ENCODE measurements at places on chromosomes 13 and 19.

DNA sequence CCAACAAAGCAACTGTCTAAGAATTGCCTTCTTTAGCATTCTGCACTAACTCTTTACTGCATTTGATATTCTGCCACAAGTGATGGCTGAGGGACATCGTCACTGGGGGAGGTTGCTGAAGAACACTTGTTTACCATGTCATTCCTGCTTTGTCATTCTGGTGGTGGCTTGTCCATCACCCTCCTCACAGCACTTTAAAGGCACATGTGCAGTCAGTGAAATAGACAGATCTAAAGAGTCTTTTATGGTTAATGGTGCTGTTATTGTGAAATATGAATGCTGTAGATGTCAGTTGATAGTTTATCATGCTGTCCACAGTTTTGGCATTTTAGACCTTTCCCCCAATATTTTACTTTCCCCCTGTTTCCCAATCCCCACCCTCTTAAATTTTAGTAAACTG is 120.9 kb upstream of the TSC22D1 start:
- no peak for DNase-seq

DNA sequence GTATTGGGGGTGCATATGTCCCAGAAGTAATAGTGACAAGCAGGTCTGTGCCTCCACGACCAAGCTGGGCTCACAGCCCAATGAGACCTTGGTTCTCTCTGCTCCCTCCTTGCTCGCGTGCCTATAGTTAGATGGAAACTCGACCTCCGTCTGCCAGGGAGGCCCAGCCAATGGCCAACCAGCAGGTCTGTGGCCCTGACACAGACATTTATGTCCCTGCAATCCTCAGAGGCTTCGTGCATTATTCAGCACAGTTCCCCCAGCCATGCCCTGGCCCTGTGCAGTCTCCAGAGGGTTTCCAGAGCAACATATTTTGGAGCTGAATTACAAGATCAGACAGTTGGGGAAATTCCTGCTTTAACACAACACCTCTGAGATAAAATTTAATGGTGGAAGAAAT is 105.1 kb downstream of the UQCRFS1 start:
- no peak for DNase-seq

DNA sequence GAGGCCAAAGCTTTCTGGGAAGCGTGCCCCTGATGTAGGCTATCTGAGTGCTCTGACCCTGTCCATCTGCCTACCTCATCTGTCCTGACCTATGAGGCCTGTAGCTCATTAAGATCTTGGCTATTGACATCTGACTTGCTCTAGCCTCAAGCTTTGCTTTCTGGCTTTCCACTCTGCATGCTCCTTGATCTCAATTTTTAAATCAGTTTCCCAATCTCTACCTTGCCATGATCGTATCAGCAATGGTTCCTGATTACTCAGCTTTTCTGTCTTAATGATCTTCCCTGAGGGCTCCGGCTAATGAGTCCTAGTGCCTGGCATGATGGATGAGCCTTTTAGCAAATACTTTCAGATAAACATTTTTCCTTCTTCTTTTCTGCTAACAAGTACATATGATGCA is 262.0 kb downstream of the NDFIP2 start:
- DNase-seq: no peak

- no peak for DNase-seq
Measured at GRCh38 chr13:69595181-69595580, 512.4 kb upstream of the ATXN8OS start.

GRCh38 chr13:26653842-26654241 is 96.4 kb downstream of the WASF3 start:
- no peak for DNase-seq

DNA sequence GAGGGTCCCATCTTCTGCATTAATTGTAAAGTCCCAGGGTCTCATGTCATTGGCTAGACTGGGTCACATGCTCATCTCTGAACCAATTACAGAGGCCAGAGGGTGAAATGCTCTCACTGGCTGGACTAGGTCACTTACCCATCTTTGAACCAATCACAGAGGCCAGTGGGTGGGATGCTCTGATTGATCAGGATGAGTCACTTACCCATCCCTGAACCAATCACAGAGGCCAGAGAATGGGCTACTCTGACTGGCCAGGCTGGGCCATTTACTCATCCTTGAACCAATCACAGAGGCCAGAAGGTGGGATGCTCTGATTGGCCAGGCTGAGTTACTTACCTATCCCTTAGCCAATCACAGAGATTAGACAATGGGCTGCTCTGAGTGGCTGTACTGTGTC is 5.3 kb downstream of the MISP start:
- DNase-seq: no peak

GRCh38 chr19:11288349-11288748 is 7.6 kb upstream of the TSPAN16 start:
- no peak for DNase-seq

DNA sequence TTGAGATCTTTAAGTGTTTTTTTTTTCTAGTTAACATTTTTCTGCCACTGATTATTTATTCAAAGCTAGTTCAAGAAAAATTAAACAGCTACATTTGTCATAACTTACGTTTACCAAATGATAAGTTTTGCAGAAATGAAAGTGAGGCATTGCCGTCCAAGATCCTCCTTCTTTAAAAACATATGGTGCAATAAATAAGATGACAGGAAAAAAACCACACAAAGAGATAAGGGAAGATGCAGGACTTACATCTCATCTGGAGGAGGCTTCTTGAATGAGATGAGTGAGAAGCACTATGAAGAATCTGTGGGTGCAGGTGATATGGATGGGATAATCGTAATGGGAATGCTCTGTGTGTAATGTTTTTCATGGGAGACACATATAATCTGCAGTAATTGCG is 12.4 kb downstream of the TNFSF13B start:
- no peak for DNase-seq

- DNase-seq: no peak
Measured at GRCh38 chr19:50198431-50199258, 4.8 kb upstream of the MYH14 start.

DNA sequence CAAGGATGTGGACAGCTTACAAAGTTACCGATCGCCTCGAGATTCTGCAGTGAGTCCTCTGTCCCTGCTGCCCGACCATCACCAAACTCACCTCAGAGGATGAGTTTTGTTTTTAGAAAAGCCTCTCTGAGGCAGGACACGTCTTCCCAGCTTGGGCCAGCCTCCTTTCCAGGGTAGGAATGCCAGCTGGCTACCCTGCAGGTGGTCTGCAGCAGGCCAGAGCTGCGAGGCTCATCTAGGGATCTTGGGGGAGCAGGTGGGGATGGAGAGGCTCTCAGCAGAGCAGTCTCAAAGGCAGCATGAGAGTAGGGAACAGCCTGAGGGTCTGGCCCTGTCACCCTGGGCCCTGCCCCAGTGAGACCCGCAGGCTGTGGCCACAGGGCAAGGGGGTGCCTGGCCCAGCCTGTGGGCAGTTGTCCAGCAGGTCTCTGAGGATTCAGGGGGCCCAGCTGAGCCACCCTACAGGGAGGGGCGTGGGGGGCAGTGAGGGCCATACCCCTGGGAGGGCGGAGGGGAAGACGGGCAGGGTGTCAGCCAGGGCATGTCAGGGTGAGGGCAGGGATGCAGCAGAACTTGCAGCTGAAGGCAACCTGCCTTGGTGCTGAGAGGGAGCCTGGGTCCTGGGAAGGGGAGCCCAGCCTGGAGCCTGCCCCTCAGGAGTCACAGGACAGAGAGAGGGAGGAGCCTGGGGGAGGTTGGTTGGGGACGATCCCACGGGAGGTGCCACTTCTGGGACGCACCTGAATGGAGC is 57.3 kb upstream of the TPM4 start:
- DNase-seq: no peak

GRCh38 chr13:95585867-95586266 is 33.3 kb downstream of the CLDN10 start:
- DNase-seq: no peak

GRCh38 chr19:40695881-40696280 is 5.4 kb upstream of the NUMBL start:
- no peak for DNase-seq

- no peak for DNase-seq
Measured at GRCh38 chr13:100129605-100130004, 40.7 kb downstream of the PCCA start.

DNA sequence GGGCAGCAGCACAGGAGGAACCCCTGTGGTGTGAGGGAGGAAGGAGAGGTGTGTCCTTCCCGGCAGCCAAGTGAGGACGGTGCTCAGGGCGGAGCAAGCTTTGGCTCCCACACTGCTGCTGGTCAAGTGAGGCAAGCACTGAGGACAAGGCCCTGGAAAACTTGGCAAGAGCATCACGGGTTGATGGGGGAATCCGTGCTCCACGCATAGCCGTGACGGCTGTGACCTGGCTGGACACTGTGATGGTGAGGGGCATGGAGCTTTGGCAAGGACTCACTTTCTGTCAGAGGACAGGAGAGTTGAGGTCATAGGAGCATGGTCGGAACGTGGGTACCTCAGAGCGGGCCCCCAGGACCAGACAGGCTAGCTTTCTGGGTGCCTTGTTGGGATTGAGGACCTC is 29.0 kb upstream of the SLC15A1 start:
- no peak for DNase-seq

GRCh38 chr19:29287061-29287460 is 74.1 kb upstream of the UQCRFS1 start:
- no peak for DNase-seq

DNA sequence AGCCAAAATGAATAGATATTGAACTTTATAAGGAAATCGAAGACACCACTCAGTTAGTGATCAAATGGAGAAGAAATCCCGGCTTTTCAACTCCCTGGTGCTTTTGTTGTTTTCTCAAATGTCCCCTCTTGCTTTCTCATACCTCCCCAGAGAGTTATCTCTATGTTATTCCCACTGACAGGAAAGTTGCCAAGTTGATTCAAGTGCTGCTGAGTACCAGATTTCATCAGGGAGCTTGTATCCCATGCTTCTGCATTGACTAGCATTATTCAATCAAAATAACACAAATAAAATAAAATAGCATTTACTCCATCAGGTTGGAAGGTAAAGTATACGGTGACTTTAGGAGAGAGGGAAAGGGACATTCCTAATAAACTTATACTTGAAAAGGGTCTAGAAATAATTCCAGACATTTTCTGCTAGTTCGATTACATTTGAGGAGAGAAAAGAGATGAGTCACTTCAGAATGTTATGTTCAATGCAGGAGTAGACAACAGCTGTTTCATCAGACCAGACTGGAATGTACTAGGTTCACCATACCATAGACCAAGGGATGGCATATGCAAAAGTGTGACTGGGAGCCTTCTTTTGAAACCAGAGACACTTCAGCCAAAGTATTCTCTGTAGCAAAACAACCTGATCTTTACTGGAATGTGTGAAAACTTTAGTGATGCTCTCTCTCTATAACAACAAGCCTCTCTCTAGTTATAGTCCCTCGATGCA is 397.8 kb downstream of the FGF14 start:
- no peak for DNase-seq

GRCh38 chr19:16628984-16629691 is 1.1 kb upstream of the MED26 start:
- DNase-seq: no peak

DNA sequence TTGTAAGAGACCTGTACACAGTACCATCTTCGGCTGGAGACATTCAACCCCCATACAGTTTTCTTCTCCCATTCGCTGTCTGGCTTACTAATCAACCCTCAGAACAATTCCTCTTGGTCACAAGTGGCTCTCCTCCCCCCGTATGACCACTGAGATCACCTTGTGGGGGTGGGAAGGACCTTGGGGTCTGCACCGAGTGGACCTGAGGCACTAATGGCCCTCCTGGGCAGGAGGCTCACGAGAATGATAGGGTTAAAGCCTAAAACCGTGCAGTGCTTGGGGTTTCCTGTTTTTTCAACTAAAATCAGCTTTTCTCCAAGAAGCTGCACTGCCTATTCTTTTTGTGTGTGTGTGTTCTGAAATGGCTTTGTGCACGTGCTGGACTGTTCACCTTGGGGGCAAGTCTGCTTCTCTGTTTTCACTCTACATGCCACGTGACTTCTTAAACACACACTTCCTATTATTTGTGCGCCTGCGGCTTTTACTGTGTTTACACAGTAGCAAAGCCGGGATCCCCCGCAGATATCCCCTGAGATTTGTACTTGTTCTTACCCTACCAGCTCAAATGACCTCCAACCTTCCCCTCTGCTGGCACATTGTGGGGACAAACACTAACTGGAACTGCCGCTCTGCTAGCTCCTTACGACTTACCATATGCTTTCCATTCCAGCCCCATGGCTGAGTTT is 12.3 kb downstream of the RBM26 start:
- no peak for DNase-seq

DNA sequence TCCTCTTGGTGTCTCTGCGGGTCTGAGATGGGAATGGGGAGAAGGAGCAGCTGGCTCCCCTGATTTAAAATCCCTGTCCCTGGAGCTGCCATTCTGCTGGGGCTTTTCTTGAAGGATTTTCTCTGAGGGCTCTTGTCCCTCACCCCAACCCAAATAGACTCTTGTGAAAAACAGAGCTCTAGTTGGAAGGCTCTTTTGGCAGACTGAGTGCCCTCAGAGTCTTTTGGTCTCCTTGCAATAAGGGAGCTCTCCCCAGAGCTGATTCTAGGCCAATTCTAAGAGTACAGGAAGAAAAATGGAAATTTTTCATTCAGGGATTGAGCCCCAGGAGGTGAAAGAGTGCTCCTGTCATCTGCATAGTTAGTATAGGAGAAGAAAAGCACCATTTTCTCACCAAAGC is 238.3 kb downstream of the COG6 start:
- DNase-seq: no peak

GRCh38 chr13:97892717-97893116 is 60.8 kb upstream of the IPO5 start:
- DNase-seq: no peak

GRCh38 chr13:36981156-36981743 is 17.9 kb downstream of the ALG5 start:
- no peak for DNase-seq

DNA sequence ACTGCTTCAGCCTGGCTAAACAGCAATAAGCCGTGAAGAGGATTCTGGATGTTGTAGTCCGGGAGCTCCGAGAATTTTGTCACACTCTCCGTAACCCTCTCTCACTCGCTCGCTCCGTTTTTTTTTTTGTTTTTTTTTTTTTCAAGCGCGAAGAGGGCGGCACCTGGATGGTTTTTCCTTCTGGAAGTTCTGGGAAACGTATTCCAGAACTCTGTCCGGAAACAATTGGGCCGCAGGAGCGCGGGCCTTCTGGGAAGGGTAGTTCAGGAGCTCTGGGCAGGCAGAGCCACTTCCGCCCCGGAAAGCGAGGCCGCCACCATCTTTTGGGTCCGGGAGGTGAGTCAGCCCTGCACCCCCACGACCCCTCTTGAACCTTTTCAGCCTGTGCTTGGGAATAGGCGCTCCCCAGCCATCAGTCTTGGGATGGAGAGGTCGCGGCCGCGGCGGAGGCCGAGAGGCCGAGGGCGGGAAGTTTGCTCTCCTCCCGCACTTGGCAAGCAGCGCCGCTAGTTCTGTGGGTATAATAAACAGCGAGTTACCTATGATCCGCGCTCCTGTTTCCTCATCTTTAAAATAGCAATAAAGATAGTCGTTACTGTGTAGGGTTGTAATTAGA is at the start of gene ZNF227:
Gene ZNF227 (plus strand): TSS at position 283 of the 616 bp plus-strand sequence. CDS start 5,261 bp downstream, outside the sequence.
- peak; percentile 84 for DNase-seq

- no peak for DNase-seq
Measured at GRCh38 chr13:46914341-46914740, 17.5 kb upstream of the HTR2A start.

DNA sequence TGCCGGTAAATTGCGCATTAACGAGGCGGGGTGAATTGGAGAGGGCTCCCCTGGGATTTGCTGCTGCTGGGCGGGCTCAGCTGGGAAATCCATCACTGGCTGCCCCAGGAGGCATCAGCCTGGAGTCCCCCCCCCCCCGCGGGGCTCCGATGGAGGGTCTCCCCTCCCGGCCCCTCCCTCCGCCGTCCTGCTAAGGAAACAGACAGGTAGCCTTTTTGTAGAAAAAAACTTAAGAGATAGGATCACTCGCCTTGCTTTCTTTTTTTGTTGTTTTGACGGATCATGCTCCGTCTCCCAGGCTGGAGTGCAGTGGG is 6.8 kb downstream of the TLE6 start:
- DNase-seq: no peak

Data from NCI-H1930 (cell line).